ENCODE measurements at places on chromosomes 6 and 20. TPM values are rescaled to one million over a fixed set of nuclear protein-coding genes. Genes with fewer than 3 reads are reported as not detected.

- H3K4me1 ChIP-seq = peaks cover 2% of the 10 kb centered on the region
- H3K36me3 ChIP-seq = peaks cover 14% of the 10 kb centered on the region
- H3K27ac ChIP-seq = no peak overlapping the region
These were observed 111.9 kb downstream of the ANKRD60 start for GRCh38 chr20:58116505-58116904.

- peaks cover 45% of the 10 kb centered on the region for H3K4me1 ChIP-seq
- H3K36me3 ChIP-seq = no peaks in the 10 kb centered on the region
These were observed 20.0 kb upstream of the ARMC12 start for GRCh38 chr6:35716798-35717197.

GRCh38 chr20:54772893-54773642 is 297.7 kb downstream of the DOK5 start:
- no peak for DNase-seq
- no peak overlapping the region for H3K4me3 ChIP-seq
- no peaks in the 10 kb centered on the region for H3K27me3 ChIP-seq
- no peaks in the 10 kb centered on the region for H3K36me3 ChIP-seq

- no peaks in the 10 kb centered on the region for H3K36me3 ChIP-seq
- no peak for DNase-seq
These were observed 87.2 kb upstream of the RIN2 start for GRCh38 chr20:19670829-19671228.

DNA sequence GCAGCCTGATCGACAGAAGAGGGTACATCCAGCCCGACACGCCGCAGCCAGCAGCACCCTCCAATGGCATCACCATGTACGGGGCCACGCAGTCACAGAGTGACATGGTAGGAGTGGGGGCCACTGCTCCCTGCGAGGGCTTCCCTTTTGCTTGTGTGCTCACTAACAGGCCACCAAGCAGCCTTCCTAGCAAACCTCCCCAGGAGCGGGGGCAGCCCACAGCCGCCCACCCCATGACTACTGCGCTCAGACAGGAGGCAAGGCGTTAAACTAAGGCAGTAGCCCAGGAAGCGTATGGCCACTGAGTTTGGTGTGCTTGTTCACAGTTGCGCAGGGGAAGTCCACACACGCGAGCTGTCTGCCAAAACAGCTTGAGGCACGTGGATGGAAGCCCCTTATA is 169.5 kb upstream of the SNX9 start:
- DNase-seq = no peak
- H3K27me3 ChIP-seq = no peaks in the 10 kb centered on the region
- H3K27ac ChIP-seq = no peak overlapping the region

DNA sequence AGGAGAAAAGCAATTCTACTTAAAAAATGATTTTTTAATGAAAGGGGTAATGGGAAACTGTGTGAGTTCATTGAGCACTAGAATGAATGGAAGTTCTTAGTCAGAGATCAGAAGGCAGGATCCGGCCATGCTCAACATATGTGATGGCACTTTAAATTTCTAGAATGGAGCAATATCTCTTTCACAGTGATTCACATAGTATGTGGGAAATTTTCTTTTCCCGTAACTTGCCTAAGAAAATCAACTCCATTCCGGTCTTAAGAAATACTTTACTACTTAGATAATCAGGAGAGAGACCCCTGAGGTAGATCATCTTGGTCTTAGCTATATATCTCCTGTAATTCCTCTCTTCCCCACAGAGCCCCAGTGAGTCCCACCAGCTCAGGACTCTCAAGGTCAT is 131.8 kb downstream of the SCML4 start:
- no peak overlapping the region for H3K27ac ChIP-seq
- H3K4me1 ChIP-seq = peaks cover 24% of the 10 kb centered on the region
- no peaks in the 10 kb centered on the region for H3K27me3 ChIP-seq
- no peaks in the 10 kb centered on the region for H3K36me3 ChIP-seq
- DNase-seq = no peak

- no peak overlapping the region for H3K4me3 ChIP-seq
- no peaks in the 10 kb centered on the region for H3K4me1 ChIP-seq
- peaks cover 4% of the 10 kb centered on the region for H3K36me3 ChIP-seq
- H3K27ac ChIP-seq = no peak overlapping the region
- DNase-seq = no peak
These were observed 202.6 kb downstream of the NFATC2 start for GRCh38 chr20:51339721-51340450.

DNA sequence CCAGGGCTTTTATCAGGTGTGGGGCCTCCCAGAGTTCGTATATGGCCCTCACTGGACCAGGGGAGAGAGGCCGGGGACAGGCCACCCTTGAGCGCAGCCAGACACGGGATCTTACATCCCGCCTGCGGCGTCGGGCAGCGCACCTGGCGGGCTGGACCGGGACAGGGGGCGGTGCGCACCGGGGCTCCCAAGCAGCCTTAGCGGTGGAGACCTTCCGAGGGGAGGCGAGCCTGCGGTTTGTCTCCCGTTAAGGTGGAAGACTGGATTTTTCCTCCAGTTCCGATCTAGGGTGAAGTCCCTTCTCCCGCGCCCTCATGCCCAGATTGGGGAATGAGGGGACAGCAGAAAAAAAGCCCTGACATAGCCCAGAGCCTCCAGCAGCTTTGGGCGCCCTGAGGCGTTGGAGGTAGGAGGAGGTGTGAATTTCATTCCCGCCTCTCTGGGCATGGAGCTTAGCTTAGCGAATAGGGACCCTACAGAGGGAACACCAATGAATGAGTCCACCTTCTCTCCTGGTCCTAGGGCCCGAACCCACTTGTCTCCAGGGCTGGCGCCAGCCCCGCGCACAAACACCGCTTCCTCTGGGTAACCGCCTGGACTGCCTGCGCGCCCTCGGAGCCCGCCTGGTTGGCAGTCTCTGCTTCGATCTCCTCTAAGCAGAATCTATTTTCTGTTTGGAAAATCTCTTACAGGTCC is 6.7 kb upstream of the LAMP5 start:
- H3K27ac ChIP-seq = no peak overlapping the region
- peaks cover 86% of the 10 kb centered on the region for H3K27me3 ChIP-seq
- H3K36me3 ChIP-seq = no peaks in the 10 kb centered on the region
- no peak overlapping the region for H3K4me3 ChIP-seq

GRCh38 chr20:20009784-20010253 is 7.3 kb upstream of the NAA20 start:
- no peak overlapping the region for H3K4me3 ChIP-seq
- no peak for DNase-seq
- H3K27me3 ChIP-seq = peaks cover 4% of the 10 kb centered on the region
- no peaks in the 10 kb centered on the region for H3K36me3 ChIP-seq
- peaks cover 13% of the 10 kb centered on the region for H3K4me1 ChIP-seq

DNA sequence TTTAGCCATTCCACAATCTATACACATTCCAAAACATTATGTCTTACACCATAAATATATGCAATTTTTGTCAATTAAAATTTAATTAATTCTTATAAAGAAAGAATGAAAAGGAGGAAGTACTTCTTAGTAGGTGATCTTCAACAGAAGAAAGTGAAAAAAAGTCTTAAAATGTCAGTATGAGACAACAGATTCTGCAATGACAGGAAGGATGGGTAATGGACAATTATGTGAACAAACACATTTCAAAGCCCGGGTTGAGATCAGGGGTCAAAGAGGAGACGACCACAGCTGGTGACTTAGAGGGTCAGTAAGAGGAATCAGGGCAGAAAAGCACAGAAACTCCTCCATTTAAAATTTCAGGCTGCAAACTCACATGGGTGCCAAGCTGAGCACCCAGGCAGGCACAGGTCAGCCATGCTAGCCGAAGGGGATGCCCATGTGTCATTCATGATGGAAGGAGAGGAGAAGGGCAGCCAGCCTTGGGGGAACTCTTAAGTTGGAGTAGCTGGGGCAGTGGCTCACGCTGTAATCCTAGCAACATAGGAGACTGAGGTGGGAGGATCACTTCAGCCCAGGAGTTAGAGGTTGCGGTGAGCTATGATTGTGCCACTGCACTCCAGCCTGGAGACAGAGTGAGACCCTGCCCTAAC is 11.0 kb downstream of the VSX1 start:
- H3K27me3 ChIP-seq = peaks cover 75% of the 10 kb centered on the region
- no peaks in the 10 kb centered on the region for H3K36me3 ChIP-seq
- no peak for DNase-seq
- no peak overlapping the region for H3K27ac ChIP-seq
- peaks cover 5% of the 10 kb centered on the region for H3K4me1 ChIP-seq
- no peak overlapping the region for H3K4me3 ChIP-seq

- DNase-seq = peak; percentile 26
- H3K4me3 ChIP-seq = no peak overlapping the region
- H3K27me3 ChIP-seq = no peaks in the 10 kb centered on the region
- H3K4me1 ChIP-seq = peaks cover 25% of the 10 kb centered on the region
These were observed 43.3 kb upstream of the MRPS10 start for GRCh38 chr6:42260972-42261371.

DNA sequence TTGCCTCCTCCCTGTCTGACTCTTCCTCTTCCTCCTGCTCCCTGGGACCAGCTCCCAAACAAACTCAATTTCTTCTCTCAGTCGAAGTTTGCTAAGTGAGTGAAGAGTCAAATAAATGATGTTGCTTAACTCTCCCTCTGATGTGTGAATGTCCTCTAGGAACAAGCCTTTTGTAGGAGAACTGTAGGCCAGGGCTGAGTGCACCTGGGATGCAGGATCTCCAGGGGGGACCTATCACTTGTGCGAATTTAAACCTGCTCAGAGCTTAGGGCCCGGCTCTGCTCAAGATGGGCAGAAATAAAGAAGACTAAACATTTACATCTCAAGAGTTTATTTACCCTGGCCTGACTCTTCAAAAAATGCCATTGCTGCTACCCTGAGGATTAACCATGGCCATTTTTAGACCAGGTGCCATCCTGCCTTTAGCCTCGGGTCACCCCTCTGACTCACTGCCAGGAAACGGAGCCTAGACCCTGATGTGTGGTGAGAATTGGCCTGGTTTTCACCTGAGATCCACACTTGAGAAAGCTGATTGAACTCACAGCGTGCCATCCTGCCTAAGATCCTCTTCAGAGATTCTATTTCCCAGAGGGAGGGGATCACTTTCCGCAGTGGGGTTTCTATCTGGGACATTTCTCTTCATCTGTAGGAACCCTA is 63.6 kb upstream of the CD93 start:
- no peak for DNase-seq
- H3K27ac ChIP-seq = no peak overlapping the region
- H3K27me3 ChIP-seq = no peaks in the 10 kb centered on the region
- peaks cover 16% of the 10 kb centered on the region for H3K4me1 ChIP-seq
- H3K36me3 ChIP-seq = no peaks in the 10 kb centered on the region

GRCh38 chr20:57849521-57850215 is 139.9 kb upstream of the PMEPA1 start:
- no peaks in the 10 kb centered on the region for H3K36me3 ChIP-seq
- no peaks in the 10 kb centered on the region for H3K4me1 ChIP-seq
- H3K4me3 ChIP-seq = no peak overlapping the region
- no peak for DNase-seq
- H3K27ac ChIP-seq = no peak overlapping the region

- H3K27ac ChIP-seq = no peak overlapping the region
- no peaks in the 10 kb centered on the region for H3K27me3 ChIP-seq
- no peak overlapping the region for H3K4me3 ChIP-seq
These were observed 34.7 kb upstream of the TGM3 start for GRCh38 chr20:2261046-2261485.

DNA sequence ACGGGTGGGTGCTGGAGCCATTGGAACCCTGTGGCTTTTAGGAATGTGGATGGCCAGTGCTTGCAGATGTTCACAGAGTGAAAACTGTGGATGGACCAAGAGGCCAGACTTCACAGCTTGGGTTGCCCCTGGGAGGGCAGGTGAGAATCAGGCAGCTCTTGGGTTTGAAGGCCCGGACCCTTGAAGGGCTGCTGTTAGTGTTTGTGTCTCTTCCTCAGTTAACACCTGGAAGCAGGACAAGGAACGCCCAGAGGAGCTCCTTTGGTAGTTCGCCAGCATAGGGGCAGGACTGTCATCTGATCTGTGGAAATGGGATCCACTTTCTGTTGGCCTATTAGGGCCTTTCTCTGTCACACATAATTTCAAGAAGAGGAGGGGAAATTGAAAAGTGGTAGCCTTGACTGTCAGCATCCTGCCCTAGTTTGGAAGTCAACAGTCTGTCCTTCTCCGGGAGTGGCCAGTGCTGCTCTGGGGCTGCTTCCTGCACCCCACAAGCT is 43.6 kb downstream of the RIOK1 start:
- no peak overlapping the region for H3K4me3 ChIP-seq
- peaks cover 3% of the 10 kb centered on the region for H3K36me3 ChIP-seq
- no peak overlapping the region for H3K27ac ChIP-seq
- no peaks in the 10 kb centered on the region for H3K27me3 ChIP-seq
- no peak for DNase-seq
- H3K4me1 ChIP-seq = no peaks in the 10 kb centered on the region

DNA sequence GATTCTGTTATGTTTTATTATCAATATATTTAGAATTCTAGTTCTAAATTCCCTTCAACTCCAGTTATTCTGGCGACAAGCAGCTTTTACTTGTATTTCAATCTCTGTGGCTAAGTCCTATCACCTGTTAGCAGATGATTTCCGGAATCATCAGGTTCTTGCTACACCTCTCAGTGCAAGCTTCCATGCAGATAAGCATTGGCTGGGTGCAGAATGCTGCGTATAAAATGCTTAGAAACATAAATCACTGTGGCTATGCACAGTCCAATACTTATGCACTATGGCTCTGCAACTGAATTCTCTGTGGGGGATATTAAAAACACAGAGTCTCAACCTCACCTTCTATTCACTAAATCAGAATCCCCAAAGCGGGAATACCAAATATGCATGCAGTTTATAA is 720.0 kb downstream of the EYS start:
- DNase-seq = no peak
- H3K27me3 ChIP-seq = peaks cover 5% of the 10 kb centered on the region
- H3K4me3 ChIP-seq = no peak overlapping the region
- H3K4me1 ChIP-seq = no peaks in the 10 kb centered on the region
- no peaks in the 10 kb centered on the region for H3K36me3 ChIP-seq
- no peak overlapping the region for H3K27ac ChIP-seq

GRCh38 chr20:24109537-24109936 is 121.0 kb upstream of the GGTLC1 start:
- H3K27me3 ChIP-seq = peaks cover 11% of the 10 kb centered on the region
- H3K36me3 ChIP-seq = no peaks in the 10 kb centered on the region
- DNase-seq = no peak
- H3K4me3 ChIP-seq = no peak overlapping the region
- H3K27ac ChIP-seq = no peak overlapping the region

DNA sequence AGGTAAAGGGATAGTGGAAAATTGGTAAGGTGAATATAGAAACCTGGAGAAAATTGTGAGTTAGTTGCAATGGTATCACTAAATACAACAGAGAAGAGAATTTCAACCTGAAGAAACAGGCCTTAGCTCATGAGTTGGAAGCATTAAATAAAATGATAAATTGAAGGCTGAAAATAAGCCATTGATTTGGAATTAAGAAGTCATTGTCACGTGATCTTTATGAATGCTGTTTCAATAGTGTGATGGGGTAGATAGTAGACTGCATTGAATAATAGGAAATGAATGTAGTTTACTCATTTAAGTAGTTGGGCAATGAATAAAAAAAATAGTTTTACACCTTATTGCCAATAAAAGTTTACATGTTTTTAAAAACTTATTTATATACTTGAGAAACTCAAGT is 88.5 kb upstream of the ADGRB3 start:
- no peak overlapping the region for H3K4me3 ChIP-seq
- H3K27ac ChIP-seq = no peak overlapping the region
- H3K27me3 ChIP-seq = no peaks in the 10 kb centered on the region
- H3K36me3 ChIP-seq = peaks cover 5% of the 10 kb centered on the region

The GUCA1A gene
- total RNA-seq = 1.3 TPM

The OPN5 gene
- total RNA-seq = not detected

The CST2 gene
- not detected for total RNA-seq

The MATN4 gene
- total RNA-seq = not detected

The SLC32A1 gene
- total RNA-seq = 0.09 TPM

The SEL1L2 gene
- not detected for total RNA-seq

The TRIM15 gene
- total RNA-seq = not detected

The GNAS-AS1 gene
- total RNA-seq = 3.8 TPM

The RAD21L1 gene
- not detected for total RNA-seq

Data from neural crest cell (in vitro differentiated cells).